Left cardiac atrium (tissue), 4 donors: ENCODE measurements at places on chromosomes 6 and 20.

- no peak for DNase-seq
Measured at GRCh38 chr6:153781306-153781705, 257.7 kb upstream of the OPRM1 start.

GRCh38 chr6:134010974-134011373, 41.5 kb downstream of the SLC2A12 start:
- no peak for DNase-seq

DNA sequence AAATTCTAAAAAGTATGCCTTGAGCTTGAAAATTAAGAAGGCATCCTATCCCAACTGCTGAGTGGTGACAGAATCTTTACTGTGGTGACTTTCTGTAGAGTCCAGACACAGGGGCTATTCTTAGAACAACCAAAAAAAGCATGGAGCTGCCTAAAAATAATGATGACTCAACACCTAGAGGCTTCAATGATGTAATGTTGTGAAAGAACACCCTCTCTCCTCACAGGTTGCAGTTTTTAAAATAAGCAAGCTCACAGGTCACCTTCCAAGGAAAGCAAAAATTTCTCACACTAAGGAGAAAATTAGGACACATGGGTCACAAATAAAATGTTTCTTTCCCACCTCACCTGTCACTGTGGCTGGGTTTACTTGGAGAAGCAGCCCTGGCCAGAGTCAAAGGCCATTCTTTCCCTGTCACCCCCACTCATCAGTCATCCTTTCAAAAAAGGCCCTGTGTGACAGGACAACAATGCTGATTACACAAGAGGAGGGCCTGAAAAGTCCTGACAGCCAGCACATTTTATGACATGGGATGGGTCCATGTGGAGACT, 53.5 kb downstream of the RCAN2 start:
- DNase-seq: no peak

DNA sequence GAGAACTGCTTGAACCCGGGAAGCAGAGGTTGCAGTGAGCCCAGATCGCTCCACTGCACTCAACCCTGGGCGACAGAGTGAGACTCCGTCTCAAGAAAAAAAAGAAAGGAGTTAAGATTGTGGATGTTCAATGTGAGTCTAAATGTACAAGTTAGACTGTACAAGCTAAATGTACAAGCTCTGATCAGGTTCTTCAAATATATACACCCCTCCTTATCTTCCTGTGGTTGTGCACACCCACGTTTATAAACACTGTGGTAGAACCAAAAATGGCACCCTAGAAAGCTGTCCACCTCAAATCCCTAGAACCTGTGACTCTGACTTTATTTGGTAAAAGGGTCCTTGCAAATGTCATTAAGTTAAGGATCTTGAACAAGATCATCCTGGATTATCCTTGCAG, 11.2 kb upstream of the RANBP9 start:
- DNase-seq: no peak

- peak; percentile 86 for DNase-seq
Measured at GRCh38 chr6:144284783-144285547, at the start of gene UTRN. Gene UTRN (plus strand): TSS chr6:144285335. CDS start chr6:144291829, 6,494 bp downstream.

- DNase-seq: no peak
Measured at GRCh38 chr6:122869437-122870024, 80.5 kb downstream of the SMPDL3A start.

- no peak for DNase-seq
Measured at GRCh38 chr20:37262505-37262904, 891 bp upstream of the GHRH start.

DNA sequence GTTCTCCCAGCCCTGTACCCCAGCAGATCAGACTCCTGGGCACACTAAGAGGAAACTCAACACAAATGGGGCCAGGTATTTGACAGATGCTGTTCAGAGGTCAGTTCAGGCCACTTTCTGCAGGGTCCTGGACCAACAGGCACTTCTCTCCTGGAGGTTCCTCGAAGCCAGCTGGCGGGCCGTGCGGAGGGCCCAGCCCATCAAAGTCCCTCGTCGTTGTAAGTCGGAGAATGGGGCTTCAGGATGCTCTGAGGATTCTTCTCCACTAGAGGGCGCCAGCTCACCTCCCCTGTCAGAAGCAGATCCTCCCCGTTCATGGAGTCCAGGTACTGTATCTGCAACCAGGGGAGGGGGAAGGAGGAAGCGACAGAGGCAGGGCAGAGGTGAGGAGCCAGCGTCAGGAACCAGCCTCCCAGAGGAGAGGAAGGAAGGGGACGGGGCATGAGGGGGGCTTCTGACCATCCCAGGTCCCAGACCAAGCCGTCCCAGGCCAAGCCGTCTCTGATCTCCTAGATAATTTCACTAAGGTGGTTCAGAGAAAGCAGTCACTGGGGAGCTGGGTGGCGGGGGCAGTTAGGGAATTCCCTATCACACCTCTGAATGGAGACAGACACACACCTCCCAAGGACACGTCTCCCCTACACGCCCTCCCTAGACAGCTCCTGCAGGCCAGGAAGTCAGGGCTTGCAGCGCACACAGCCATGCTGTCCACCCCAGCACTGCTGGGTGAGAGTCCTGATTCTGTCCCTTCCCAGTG, 11.7 kb upstream of the FAM83C start:
- DNase-seq: peak; percentile 78

DNA sequence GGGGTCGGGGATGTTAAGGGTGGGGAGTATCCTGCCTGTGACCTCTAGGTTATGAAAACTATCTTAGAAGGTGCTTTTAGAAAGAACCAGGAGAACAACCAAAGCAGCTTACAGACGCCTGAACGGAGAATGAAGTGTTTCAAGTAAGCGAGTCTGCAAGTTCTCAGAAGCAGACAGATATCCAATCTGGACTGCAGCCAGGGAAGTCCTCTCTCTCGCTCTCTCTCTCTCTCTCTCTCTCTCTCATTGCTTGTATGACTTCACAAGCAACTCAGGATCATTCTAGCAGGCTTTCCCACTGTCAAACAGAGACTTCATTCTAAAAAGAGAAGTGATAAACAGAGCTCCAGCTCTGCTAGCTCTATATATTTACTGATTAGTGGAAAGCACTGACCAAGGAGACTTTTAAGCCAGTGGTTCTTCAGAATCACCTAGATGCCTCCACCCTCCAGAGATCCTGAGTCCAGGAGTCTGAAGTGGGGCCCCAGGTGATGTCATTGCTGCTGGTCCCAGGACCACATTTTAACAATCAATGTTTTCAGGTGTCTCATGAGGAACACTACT, 6.0 kb downstream of the TCF21 start:
- peak; percentile 31 for DNase-seq

DNA sequence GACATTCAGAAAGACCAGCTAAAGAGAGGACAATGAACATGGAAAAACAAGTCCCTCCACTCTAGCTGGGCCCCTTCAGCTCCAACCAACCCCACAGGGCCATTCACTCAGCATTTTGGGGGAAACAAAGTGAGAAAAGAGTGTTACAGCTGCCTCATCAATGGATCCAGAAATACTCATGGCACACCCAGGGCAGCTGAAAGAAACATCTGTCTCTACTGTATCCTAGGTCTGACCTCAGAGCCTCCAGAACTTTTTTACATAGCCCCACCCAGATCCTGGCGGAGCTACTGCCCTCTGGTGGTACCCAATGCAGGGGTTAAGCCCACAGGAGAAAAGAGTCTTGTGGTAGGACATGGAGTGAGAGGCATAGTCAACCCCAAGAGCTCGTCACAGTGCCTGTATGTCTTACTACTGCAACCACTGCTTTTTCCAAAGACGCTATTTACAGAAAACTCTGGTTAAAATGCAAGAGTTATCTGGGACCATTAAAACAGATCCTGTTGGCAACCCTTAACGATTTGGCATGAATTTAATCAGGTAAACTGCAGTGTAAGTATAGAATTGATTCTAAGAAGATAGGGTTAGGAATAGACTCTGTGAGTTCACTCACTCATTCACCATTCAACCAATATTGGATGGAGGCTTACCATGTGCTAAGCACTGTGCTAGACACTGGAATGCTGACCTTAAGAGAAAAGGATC, 37.4 kb upstream of the FAM83C start:
- DNase-seq: no peak

DNA sequence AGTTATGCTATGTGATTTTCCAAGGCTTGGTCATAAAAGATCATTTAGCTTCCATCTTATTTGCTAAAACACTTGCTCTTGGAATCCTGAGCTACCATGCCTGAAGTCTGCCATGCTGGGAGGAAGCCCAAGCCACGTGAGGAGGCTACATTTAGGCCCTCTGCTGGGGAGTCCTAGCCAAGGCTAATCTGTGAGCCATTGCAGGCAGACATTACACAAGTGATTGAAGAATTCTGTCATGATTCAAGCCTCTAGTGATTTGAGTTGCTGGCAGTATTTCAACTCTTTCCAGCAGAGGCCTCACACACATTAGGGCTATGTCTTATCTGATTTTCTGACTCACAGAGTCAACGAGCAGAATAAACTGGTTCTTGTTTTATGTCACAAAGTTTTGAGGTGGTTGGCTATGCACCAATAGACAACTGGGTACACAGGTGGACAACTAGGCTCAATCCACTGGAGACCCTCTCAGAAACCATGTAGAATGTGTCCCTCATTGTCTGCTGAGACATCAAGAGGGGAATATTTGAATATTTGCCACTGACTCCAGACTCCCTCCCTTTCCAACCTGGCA, 227.2 kb upstream of the SULF2 start:
- DNase-seq: no peak

GRCh38 chr6:31328355-31328960, 28.5 kb downstream of the HLA-B start:
- no peak for DNase-seq

GRCh38 chr20:57475388-57476083, 49.4 kb downstream of the CTCFL start:
- no peak for DNase-seq

DNA sequence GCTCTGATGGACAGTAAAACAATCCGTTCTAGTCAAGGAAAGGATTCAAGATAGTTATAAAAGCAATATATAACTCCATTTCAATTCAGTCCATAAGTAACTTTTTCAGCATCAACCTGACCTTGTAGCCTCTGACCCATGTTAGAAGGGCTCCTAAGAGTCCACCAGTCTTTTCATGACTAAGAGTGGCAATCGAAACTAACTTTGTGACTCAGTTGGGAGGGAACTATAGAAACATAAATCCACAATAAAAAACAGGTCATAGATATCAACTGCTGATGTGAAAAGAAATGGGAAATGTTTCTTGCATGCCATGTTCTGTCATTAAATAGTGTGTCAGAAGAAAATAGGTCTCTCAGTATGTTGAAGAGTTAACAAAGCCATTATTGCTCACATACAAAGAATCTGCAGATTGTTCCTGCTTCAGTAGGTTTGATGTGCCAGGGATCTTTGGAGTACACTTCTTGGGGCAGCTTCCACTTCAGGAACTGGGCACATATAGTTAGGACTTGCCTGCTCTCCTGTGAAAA, 16.2 kb upstream of the RBL1 start:
- DNase-seq: no peak

GRCh38 chr6:135932651-135933050, 81.2 kb downstream of the PDE7B start:
- DNase-seq: no peak
